ENCODE measurements at places on chromosomes 12 and 14.

DNA sequence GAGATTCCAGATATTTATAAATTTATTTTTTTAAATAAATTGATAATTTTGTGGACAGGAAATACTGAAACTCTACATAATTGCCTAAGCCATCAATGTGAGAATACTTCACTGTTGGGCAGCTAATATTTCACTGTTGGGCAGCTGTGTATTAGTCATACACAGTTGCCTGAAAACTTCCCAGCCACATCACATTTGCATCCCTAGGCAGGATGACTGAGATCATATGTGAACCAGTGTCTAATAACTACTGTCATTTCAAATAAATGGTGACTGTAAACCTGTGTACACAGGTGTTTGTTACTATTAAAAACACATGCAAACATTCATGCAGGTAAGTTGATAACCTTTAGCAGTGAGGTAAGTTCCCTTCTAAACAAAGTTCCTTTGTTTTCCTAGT lies 43.9 kb downstream of the TMTC3 start:
- DNase-seq, result no peak

GRCh38 chr12:59808317-59808910 lies 212.6 kb downstream of the SLC16A7 start:
- DNase-seq, result peak; percentile 39

DNA sequence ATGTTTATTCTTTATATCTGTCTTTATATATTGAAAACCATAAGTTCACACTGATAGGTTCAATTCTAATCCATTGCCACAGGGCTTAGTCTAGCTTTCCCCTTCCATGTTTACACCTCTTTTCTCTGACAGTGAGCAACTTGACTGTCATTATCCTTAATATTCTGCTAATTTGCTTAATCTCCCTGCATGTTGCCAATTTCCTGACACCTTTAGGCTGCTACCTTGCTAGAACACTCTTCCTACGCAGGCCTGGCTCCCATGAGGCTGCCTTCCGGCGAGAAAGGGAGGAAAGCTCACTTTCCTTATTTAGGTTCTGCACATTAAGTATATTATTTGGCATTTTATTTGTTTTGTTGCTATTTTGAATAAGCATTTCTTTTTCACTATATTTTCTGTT lies 12.8 kb upstream of the FRS2 start:
- no peak for DNase-seq

GRCh38 chr14:99874306-99874705 lies 81.1 kb downstream of the EML1 start:
- no peak for DNase-seq

DNA sequence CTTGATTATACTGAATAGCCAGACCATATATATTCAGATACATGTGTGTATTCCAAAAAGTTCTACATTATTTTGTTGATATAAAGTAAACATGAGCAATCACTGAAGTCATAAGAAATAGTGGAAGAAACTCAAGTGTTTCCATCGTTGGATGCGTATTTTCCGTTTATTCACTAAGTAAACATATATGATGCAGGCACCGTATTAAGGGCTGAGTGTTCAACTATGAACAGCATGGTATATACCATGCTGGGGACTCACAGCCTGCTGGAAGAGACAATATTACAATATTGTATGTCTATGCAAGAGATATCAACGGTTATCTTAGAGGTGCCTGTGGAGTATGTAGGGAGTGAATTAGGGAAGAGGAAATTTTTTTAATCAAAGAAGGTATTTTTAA lies 1.2 kb downstream of the PYROXD1 start:
- DNase-seq, result no peak

DNA sequence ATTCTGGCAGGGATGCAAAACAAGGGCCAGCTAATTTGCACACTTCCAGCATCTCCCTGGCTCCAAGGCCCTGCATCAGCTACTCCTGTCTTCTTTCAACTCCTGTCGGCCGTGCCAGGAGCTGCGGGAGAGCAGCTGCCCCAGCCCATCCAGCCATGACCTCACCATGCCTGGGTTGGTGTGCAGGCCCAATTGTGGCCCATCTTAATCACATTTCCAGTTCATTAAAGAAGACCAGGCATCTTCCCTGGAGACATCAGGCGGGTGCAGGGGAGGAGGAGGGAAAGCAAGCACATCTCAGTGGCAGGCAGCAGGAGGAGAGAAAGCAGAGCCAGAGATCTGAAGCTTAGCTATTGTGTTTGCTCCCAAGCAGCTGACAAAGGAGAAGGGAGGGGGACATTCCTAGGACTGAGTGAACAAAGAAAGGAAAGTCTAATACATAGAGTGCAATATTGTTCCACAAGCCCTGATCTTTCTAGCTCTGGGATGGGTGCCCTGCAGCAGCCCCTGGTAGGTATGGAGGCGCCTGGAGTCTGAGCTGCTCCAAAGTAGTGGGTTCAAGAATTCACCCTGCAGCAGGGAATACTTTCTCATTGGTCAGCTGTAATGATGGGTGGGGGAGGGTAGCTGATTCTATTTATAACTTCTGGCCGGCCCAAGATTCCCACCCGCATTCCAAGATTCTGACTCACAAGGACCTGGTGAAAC lies 40.1 kb downstream of the VWF start:
- peak; percentile 85 for DNase-seq

- no peak for DNase-seq
Observed at GRCh38 chr12:27221625-27222387, 22.3 kb upstream of the STK38L start.

- DNase-seq, result no peak
Observed at GRCh38 chr12:102891756-102892155, 25.3 kb downstream of the PAH start.

GRCh38 chr12:65526311-65526710 lies 247.8 kb downstream of the MSRB3 start:
- DNase-seq, result no peak

DNA sequence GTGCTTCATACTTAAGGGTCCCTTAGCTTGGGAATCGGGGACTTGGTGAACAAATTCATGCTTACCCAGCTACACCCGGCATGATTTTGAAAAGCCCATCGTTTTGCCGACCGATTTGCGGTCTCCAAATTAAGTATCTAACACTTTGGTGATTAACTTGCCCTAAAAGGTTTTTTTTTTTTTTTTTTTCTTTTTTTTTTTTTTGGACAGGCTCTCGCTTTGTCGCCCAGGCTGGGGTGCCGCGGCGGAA lies 843 bp upstream of the HSP90AA1 start:
- DNase-seq, result no peak

DNA sequence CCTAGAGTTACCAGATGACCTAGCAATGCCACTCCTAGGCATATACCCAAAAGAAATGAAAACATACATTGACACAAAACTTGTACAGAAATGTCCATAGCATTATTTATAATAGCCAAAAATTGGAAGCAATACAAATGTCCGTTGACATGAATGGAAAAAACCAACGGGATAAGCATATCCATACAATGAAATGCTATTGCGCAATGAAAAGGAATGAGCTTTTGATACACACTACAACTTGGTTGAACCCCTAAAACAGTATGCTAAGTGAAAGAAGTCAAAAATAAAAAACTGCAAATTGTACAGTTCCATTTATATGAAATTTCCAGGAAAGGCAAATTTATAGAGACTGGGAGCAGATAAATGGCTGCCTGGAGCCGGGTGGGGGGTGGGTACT lies 90.6 kb upstream of the G2E3 start:
- DNase-seq, result no peak

DNA sequence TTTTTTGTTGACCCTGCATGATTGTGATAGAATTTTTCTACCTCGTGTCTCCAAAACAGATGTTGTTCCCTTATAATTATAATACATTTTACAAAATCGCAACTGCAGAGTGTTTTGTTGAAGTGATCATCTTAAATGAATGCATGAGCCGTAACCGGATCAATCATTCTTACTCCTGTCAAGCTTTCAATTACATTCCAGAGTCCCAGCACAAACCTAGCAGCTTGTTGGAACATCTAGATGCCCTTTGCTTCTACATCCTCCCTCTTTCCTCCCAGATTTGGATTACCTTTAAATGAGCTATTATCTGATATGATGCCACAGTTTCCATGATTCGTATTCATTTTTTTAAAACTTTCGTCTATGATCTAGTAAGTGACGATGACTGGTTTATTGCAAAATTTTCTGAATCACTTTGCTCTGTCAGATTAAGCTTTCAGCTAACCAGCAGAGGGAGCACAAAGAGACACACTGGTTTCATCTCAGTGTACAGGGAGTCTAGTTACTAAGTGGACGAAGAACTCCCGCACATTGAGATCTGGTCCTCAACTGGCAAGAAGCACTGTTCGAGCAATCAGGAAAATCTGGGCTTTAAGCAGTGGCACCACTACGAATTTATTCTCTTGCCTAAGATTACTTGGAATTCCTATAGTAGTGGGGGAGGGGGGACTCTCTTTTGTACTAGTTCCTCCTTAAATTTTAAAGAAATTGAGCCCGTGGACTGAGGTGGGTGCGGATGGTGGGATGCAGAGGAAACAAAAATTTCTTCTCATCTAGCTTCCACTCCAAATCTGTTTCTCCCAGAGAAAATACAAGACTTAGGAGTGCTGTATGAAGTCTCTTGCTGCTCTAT lies 40.9 kb downstream of the TSHR start:
- DNase-seq, result no peak

- DNase-seq, result no peak
Observed at GRCh38 chr14:72830356-72830755, 63.5 kb downstream of the DPF3 start.

GRCh38 chr12:49970658-49971057 lies 2.1 kb upstream of the AQP6 start:
- DNase-seq, result no peak

GRCh38 chr12:53096089-53096741 lies 1.3 kb upstream of the IGFBP6 start:
- no peak for DNase-seq

DNA sequence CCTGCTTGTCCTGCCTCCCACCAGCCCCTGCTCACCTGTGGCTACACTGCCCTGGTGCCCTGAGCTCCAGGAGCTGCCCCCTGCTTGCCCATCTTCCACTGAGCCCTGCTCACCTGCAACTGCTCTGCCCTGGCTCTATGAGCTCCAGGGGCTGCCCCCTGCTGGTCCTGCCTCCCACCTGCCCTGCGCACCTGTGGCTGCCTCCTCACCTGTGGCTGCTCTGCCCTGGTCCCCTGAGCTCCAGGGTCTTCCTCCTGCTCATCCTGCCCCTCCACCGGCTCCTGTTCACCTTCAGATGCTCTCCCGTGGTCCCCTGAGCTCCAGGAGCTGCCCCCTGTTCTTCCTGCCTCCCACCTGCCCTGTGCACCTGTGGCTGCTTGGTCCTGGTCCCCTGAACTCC lies 247.6 kb downstream of the TMEM121 start:
- DNase-seq, result no peak

DNA sequence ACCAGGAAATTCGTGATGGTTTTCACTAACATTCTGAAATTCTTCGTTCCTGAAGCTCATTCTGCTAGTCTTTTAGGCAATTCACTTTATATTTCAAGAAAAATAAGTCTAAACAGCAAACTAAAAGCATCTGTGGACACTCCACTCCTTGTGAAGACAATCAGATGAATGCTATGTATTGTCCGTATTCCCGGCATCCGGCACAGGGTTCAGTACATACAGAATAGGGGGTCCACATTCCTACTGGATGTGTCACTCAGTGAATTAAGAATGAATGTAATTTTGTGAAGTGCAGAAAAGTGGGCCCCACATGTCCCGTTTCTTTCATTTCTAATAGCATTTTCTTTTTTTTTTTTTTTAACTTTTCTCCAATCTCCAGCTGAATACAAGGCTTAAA lies 241.3 kb downstream of the GRIN2B start:
- DNase-seq, result no peak

DNA sequence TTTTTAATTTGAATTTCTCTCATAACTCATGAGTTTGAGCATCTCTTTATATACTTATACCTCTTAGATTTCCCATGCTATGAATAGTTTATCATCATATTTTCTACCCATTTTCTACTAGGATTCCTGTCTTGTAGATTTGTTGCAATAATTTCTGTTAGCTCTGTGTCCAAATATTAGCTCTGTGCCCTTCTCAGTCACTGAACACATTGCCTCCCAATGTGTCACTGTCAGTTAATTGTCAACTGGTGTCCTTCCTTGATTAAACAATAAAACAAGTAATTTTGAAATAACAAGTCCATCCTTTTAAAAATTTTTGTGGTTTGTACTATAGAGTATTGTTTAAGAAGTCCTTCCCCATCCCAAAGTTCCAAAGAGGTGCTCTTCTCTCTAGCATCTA lies 4.2 kb upstream of the PAH start:
- no peak for DNase-seq

- no peak for DNase-seq
Observed at GRCh38 chr12:111664499-111664898, 21.3 kb downstream of the BRAP start.

- peak; percentile 61 for DNase-seq
Observed at GRCh38 chr14:103071544-103072251, 12.3 kb upstream of the LBHD2 start.

DNA sequence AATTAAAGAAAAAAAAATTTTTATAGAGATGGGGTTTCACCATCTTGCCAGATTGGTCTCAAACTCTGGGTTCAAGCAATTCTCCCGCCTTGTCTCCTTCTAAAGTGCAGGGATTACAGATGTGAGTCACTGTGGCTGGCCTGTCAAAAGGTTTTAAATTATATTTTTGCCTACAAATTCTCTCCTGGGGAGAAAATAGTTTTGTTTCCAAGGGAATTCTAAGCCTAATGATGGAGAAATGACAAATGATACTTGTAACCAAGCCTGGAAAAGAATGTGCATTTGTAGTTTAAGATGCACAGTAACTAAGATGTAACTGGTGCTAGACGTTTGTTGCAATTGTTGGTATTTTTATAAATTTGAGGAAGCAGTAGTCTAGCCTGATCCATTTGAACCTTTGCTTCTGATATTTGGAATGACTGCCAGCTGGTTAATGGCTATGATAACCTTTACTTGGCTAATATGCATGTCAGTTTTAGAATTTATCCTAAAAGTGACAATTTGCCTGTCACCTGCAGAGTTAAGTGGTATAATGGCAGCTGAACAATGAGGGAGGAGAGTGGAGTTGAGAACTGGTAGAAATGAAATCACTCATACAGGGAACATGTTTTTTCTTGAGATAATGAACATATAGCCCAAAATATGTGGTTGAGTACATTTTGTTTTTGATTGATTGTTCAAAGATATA lies 148.0 kb downstream of the FUT8 start:
- DNase-seq, result no peak

DNA sequence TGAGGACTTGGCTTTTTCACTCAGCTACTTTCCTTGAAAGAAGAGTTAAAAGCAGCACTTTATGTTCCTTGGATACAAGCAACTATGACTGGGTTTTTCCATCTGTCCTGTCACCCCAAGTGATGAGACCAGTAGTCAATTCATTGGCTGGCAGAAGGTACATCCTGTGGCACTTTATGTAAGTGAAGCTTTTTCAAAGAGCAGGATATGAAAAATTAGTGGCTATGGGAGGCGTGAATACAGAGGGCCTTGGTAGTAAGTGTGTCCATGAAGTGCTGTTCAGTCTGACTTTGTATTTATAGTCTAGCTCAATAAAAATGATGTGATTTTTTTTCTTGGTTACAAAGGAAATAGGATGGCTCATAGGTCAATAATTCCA lies 68.8 kb downstream of the DRAM1 start:
- DNase-seq, result no peak

- DNase-seq, result no peak
Observed at GRCh38 chr12:49276304-49277290, 11.7 kb downstream of the TUBA1C start.

- no peak for DNase-seq
Observed at GRCh38 chr12:95553197-95553943, 2.1 kb upstream of the USP44 start.
